ENCODE measurements at places on chromosomes 7 and 10.

DNA sequence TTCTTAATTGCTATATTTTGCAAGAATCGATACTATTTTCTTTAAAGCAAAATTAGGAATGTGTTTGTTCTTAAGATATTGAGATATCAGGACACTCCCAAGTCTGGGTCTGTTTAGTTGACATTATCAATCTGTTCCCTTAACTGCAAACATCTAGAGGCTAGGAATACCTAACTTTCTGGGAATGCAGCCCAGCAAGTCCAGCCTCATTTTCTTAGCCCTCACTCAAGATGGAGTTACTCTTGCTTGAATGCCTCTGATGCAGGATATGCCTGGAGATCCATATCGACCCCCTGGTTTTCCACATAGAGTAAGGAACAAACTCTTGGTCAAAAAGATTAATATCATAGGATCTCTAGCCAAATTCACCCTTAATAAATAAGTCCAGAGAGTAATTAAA lies 305.3 kb upstream of the COBL start:
- no peak for DNase-seq

DNA sequence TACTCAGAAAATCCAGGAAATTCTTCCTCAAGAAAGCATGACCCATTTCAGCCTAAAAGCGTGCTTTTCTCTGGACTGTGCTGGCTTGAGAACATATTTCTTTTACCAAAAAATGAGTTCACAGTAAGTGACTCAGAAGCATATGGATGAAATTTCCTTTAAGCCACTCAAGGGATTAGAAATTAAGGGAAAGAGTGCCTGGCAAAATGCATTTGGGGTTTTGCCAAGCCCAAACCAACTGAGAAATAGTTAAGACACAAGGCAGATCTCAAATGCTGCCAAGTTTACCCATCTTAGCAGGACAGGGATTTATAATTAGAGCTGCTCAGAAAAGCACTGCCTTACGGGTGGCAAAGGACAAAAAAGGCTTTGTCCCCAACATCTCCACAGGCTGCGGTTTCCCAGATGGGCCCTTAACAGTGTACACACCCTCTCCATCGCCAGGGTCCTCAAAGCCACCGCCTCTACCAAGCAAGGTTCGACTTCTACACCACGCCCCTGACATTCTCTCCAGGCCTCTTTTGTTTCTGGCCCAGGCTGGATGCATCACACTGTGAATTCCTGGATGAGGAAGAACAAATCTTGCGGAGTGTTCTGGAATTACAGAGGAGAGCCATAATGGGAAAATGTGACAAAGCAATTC lies 30.1 kb upstream of the CDHR3 start:
- DNase-seq, result no peak

DNA sequence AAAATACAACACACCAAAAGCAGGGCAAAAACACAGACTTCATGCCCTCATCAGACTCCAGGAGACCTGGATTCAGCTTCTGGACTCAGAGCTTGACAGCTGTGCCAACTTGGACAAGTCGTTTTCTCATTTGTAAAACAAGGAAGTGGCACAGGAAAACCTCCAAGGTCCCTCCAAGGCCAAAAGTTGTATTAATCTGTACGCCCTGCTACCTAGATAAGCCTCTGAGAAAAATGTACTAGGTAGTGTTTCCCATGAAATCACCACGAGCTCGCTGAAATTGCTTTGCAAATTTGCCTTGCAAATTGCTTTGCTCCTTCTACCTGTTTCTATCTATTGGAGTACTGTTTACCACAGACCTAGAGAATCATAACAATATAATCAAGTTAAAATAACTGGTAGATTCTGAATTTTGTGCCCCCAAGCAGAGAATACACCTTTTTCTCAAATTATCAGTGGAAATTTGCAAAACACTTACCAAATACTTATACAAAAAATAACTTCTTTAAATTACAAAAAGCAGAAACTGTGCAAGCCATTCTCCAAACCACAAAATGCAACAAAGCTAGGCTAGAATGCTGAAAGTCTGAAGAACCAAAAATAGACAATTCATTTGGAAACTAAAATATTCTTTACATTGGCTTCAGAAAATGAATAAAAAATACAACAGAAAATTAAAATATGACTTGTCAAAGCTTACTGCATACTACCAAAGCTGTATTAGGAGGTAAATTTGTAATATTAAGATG lies 158.1 kb upstream of the CHST15 start:
- DNase-seq, result no peak

- no peak for DNase-seq
Measured at GRCh38 chr10:17443707-17444387, 10.5 kb downstream of the ST8SIA6 start.

- DNase-seq, result no peak
Measured at GRCh38 chr7:1883031-1883761, 213.1 kb downstream of the ELFN1 start.

- no peak for DNase-seq
Measured at GRCh38 chr7:106065575-106066500, 46.3 kb downstream of the SYPL1 start.

- DNase-seq, result no peak
Measured at GRCh38 chr7:138608275-138608674, 92.9 kb downstream of the SVOPL start.

- DNase-seq, result no peak
Measured at GRCh38 chr10:17891435-17891834, 60.3 kb upstream of the SLC39A12 start.

- no peak for DNase-seq
Measured at GRCh38 chr7:155468785-155469148, 10.8 kb downstream of the EN2 start.

- DNase-seq, result no peak
Measured at GRCh38 chr7:51774178-51774577, 457.6 kb upstream of the COBL start.

- no peak for DNase-seq
Measured at GRCh38 chr10:100826983-100827818, 81.8 kb downstream of the PAX2 start.

DNA sequence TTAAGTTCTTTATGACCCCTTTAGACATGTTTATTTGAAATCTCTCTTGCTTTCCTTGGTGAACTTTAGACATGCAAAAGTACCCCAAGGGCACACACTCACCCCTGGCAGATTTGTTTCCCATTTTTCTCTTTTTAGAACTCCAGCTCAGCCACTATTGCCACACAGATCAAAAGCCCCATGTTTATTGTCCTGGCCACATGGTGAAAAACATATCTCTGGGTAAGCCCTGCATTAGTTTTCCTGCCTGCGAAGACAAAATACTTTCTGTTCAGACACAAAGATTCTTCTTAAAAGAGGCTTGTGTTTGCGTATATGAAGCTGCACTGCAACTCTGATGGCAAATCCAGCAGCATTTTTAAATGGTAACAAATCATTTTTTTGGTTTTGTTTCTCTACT lies 200.0 kb downstream of the POLR1F start:
- DNase-seq, result no peak

DNA sequence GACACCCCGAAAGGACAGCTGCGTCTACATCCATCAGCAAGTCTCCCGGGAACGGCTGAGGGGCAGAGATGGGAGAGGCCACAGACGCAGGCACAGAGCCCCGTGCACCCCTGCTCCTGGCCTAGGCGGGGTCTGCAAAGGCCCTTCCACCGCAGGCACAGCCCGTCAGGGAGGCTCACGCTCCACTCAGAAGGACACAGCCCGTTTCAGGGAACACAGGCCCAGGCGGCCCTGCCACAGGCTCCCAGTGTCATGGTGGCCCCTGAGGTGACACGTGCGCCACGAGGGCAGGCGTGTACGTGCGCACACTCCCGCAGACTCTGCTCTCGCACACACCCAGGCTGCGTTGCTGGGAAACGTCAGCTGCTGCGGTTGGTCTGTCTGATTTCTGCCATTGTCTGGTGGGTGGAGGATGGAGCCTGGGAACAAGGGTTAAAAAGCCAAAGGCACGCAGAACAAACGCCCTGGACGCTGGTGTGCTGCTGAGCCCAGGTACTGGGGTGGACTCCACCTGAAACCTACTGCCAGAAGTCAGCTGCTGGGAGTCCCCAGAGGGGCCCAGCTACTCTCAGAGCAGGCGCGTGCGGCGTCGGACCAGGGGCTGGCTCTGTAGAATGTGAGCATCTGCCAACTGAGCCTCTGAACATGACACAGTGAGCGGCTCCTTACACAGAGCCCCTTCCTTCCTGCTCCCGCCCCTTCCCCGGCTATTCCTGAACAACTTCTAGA lies 13.1 kb downstream of the GPER1 start:
- no peak for DNase-seq
